ENCODE measurements at places on chromosomes 7 and 10. TPM values are rescaled to one million over a fixed set of nuclear protein-coding genes. Genes with fewer than 3 reads are reported as not detected.

DNA sequence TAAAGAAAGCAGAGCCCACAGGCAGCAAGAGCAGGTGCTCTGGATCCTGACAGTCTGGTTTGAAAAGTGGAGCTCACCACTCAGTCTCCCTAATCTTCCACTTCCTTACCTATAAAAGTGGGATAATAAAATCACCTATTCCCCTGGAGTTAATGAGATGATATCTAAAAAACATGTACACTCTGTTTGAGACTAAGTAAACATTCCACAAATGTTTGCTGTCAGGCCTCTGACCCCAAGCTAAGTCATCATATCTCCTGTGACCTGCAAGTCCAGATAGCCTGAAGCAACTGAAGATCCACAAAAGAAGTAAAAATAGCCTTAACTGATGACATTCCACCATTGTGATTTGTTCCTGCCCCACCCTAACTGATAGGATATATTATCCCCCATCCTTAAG, 1324.5 kb downstream of the XPNPEP1 start:
- DNase-seq: no peak

DNA sequence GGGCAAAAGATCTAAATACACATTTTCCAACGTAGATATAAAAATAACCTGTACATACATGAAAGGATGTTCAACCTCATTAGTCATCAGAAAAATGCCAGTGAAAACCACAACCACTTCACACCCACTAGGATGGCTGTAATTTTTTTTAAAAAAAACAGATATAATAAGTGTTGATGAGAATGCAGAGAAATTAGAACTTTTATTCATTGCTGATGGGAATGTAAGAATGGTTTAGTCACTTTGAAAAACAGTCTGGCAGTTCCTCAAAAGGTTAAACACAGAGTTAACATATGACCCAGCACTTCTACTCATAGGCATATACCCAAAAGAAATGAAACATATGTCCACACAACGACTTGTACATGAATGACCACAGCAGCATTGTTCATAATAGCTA, 32.3 kb upstream of the PRKCQ start:
- DNase-seq: no peak

- DNase-seq: no peak
These were observed 352.0 kb downstream of the PCLO start for GRCh38 chr7:82810558-82811259.

DNA sequence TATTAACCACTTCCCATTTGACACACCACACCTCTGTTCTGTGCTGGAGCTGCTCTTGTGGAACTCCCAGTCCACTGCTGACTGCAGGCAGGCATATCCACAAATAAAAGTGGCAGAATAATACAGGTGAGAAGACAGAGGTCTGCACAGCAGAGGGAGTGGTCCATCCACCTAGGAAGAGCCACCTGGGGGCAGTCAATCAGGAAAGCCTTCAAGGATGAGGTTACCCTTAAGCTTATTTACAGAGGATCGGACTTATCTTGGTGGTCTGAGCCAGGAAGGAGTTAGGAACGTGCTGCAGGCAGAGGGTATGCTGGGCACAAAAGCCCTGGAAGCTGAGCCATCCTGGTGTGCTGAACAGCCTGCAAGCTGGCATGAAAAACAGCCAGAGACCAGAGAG, 78.7 kb downstream of the FRMPD2 start:
- no peak for DNase-seq

- no peak for DNase-seq
These were observed 93.8 kb downstream of the WDR37 start for GRCh38 chr10:1149793-1150637.

DNA sequence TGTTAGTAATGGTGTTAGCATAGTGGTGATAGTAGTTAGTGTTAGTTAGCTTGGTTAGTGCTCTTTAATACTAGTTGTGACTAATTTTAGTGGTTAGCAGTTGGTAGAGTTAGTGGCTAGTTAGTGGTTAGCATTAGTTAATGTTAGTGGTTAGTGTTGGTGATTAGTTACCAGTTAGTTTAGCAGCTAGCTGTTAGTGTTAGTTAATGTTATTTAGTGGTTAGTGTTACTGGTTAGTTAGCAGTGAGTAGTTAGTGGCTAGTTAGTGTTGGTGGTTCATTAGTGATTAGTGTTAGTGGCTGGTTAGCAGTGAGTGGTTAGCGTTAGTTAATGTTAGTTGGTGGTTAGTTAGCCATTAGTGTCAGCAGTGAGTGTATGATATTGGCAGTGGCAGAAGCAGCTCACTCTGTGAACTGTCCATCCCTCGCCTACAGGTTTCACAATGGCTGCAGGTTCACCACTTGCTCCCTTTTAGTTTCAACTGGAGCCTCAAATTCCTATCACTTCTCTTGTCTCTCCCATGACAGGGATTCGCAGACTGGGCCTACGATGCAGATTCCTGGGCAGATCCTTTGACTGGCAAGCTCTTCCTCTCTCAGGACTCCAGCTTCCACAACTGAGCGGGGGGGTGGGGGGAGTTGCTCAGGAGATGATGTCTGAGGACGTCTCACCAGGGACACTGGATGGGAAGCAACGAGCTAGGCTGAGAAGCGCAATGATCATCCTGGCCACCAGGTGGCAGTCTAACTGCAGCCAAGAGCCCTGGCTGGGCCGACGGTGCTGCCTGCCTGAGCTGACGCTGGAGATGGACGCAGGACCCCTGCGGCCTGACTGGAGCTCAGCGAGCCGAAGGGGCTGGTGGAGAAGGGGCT, 19.5 kb downstream of the GHRHR start:
- peak; percentile 56 for DNase-seq

DNA sequence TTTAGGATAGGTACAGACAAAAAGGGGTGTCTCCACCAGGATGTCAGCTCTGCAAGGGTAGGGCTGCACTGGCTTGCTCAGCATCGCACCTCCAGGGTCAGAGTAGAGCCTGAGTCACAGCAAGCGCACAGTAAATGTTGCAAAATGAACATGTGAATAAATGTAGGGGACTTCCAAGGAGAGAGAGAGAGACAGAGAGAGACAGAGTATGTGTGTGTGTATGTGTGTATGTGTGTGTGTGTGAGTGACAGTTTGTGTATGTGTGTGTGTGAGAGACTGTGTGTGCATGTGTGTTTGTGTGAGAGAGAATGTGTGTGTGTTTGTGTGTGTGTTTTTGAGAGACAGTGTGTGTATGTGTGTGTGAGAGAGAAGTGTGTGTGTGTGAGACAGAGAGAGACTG, 163.3 kb downstream of the RPS24 start:
- no peak for DNase-seq

- peak; percentile 50 for DNase-seq
These were observed 11.3 kb downstream of the C10orf105 start for GRCh38 chr10:71708301-71708703.

The FGFBP3 gene
- total RNA-seq: 18.3 TPM

The MYL10 gene
- not detected for total RNA-seq

The DPP6 gene
- 56.3 TPM for total RNA-seq

The PLXDC2 gene
- total RNA-seq: 10.6 TPM
